ENCODE measurements at places on chromosomes 7 and 10.

DNA sequence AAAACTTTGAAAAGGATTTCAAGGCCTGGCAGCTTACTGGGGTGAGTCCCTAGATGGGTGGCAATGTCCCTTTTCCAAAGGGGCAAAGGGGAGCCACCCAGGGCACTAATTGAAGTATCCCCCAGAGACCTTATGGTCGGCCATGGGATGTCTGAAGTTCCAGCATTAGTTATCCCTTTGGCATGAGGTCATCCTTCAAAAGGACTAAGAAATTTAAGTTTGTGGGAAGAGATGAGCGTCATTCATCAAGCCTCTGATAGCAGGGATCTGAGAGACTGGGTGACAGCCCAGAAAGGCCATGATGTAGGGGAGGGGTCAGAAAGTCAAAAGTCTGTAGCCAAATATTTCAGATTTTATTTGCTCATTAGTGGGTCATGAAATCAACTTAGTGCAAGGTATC, 195.3 kb downstream of the ZNF438 start:
- DNase-seq, result no peak

- DNase-seq, result no peak
These were observed at the start of gene UBTD1 for GRCh38 chr10:97498841-97499560. UBTD1 (plus strand) TSS chr10:97498924; CDS start chr10:97499204, 280 bp downstream.

DNA sequence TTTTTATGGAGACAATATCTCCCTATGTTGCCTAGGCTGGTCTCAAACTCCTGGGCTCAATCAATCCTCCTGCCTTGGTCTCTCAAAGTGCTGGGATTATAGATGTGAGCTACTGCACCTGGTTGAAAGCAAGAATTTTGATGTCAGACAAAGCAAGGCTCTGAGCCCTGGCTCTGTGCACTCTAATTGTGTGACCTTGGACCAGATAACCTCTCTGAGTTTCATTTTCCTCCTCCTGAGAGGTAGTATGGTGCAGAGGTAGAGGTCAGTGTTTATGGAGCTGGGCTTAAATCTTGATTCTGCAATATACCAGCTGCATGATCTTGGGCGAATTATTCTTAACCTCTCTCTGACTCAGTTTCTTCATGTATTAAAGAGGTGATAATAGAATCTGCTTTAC, 31.4 kb upstream of the SLC26A3 start:
- DNase-seq, result no peak

DNA sequence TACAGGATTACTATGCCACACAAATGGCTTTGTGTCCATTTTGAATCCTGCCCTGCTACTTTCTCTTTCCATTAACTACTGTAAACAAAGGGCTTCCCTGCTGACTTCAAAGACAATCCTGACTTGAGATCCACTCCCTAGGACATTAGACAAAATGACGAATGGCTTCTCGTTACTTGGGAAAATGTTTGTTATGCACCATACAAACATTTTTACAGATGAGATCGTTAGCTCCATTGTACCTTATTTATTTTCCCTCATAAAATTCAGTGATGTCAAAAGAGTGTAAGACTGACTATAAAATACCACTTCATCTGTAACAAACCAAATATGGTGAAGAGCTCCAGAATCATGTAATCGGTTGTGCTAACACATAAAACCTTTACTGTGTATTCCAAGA, 121.8 kb downstream of the CD36 start:
- DNase-seq, result no peak

DNA sequence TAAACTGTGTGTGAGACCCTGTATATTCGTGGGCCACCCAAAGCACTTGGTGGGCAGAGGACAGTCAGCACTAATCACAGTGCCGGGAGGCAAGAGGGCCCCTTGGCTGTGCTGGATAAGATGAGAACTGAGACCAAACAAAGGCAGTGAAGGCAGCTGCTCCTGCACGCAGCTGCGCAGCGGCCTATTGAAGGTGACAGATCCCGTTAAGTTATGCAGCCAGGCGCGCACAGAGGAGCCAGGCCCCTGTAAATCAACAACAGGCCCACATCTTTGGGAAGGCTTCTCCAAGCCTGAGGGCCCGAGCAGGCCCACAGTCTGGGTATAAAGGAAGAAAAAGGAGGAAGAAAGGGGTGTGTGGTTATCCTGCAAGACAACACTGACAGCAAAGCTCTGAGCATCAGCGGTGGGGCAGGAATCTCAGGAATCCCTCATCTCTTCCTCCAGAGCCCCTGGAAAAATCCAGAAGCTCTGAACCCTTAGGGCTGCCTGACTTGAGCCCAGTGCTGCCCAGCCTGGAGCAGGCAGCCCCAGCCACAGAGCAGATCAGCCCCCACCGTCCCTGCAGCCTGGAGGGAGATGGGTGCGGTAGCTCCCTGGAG, 154.2 kb downstream of the ARHGAP12 start:
- no peak for DNase-seq

GRCh38 chr10:2076528-2076927, 339.2 kb upstream of the ADARB2 start:
- DNase-seq, result no peak

Data from GM12864 (cell line).